Stimulated activated CD4-positive, alpha-beta T cell treated with anti-CD3 and anti-CD28 coated beads, Interleukin-1b, Interleukin-23, amount 100 ng/mL, for 1 hour (primary cell): ENCODE measurements at places on chromosomes 7 and 10.

- DNase-seq = no peak
Measured at GRCh38 chr7:127949769-127950222, 81.4 kb downstream of the LRRC4 start.

GRCh38 chr7:33928986-33929385 lies 23.6 kb downstream of the BMPER start:
- DNase-seq = no peak

- DNase-seq = no peak
Measured at GRCh38 chr10:44132361-44133289, 252.3 kb downstream of the CXCL12 start.

GRCh38 chr10:64507651-64508028 lies 986.4 kb downstream of the REEP3 start:
- no peak for DNase-seq

GRCh38 chr7:90692947-90693346 lies 96.8 kb downstream of the CDK14 start:
- DNase-seq = no peak

DNA sequence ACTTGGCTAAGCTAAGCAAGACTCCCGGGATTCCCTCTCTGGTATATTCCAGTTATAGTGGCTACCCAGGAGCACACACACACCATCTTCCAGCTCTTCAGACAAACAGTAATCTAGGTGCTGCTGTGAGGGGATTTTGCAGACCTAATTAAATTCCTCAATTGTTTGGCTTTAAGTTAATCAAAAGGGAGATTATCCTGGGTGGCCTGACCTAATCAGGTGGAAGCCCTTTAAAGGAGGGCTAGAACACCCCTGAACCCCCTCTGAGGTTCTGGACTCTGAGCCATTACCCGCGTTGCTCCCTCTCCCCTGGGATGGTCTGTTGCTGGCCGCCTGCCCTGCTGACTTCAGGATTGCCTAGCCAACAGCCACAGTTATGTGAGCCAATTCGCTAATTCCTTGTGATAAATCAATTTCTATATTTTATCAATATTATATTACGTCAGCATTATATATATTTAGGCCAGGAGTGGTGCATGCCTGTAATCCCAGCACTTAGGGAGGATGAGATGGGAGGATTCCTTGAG lies 6.4 kb downstream of the SFXN2 start:
- DNase-seq = no peak

GRCh38 chr10:111266165-111266564 lies 189.3 kb downstream of the ADRA2A start:
- no peak for DNase-seq

DNA sequence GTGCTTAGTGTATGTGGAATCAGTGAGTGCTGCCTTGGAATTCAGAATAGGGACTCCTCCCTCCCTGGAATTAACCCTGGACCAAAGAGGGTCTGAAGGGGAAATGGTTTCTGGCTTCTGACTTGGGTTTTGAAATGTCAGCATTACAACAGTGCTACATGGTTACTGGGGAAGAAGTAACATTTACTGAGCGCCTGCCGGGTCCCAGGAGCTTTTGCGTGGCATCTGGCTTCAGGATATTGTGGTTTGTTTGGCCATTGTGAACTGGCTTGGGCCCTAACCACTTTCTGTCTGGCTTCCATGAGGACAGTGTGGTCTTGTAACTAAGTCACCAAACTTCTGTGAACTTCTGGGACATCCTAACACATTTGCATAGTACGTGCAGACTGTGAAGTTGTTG lies 21.3 kb downstream of the TSPAN15 start:
- DNase-seq = no peak
